ENCODE measurements at places on chromosomes 1 and 21.

DNA sequence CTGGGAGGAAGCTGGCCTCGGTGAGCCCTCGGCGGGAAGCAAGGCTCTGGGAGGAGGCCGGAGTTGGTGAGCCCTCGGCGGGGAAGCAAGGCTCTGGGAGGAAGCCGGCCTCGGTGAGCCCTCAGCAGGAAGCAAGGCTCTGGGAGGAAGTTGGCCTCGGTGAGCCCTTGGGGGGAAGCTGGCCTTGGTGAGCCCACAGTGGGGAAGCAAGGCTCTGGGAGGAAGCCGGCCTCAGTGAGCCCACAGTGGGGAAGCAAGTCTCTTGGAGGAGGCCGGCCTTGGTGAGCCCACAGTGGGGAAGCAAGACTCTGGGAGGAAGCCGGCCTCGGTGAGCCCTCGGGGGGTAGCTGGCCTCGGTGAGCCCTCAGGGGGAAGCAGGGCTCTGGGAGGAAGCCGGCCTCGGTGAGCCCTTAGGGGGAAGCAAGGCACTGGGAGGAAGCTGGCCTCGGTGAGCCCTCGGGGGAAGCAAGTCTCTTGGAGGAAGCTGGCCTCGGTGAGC, 36.0 kb downstream of the KRTAP10-1 start:
- no peak for DNase-seq

GRCh38 chr1:29519788-29520110, 283.4 kb downstream of the PTPRU start:
- DNase-seq, result no peak

- no peak for DNase-seq
These were observed 21.3 kb upstream of the KCNAB2 start for GRCh38 chr1:6024376-6024775.

- DNase-seq, result peak; percentile 48
These were observed 77.5 kb downstream of the FMN2 start for GRCh38 chr1:240169188-240169587.

DNA sequence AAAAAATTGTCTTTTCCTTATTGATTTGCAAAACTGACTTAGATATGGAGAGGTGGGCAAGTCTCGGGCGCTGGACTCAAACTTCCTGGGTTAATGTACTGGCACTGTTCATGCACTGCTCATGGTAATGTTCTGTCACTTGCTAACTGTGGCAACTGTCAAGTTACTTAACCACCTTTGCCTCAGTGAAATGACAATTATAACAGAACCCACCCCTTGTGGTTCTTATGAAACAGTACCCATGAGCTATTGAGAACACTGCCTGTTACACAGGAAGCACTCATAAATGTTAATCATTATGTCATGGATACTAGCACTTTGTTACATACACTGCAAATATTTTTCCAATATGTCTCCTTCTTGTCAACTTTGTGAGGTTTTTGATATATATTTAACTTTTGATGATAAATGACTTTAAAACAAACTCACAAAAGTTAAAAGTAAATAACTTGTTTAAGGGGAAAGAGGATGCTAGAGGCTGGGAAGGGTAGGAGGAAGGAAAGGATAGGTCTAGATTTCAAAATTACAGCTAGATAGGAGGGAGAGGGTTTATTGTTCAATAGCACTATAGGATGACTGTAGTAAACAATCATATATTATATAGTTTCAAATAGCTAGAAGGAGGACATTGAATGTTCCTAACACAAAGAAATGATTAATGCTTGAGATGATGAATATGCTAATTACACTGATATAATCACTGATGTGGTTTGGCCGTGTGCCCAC, 342.5 kb downstream of the ADGRL2 start:
- DNase-seq, result no peak

GRCh38 chr1:53379662-53380002, 51.8 kb upstream of the LRP8 start:
- DNase-seq, result no peak

DNA sequence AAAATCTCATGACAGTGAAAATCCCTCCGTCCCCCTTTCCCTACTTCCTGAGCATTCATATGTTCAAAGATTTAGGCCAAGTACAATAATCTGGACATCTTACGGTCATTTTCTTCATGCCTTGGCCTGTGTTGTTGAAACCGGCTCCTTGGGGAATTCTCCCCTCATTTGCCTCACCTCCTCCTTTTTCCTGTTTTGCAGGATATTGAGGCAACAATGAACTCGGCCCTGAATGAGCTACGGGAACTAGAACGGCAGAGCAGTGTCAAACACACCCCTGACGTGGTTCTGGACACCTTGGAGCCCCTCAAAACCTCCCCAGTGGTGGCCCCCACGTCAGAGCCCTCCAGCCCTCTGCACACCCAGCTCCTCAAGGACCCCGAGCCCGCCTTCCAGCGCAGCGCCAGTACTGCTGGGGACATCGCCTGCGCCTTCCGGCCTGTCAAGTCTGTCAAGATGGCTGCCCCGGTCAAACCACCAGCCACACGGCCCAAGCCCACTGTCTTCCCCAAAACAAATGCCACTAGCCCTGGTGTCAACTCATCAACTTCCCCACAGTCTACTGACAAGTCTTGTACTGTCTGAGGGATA, 9.3 kb upstream of the IKBKE start:
- DNase-seq, result no peak

DNA sequence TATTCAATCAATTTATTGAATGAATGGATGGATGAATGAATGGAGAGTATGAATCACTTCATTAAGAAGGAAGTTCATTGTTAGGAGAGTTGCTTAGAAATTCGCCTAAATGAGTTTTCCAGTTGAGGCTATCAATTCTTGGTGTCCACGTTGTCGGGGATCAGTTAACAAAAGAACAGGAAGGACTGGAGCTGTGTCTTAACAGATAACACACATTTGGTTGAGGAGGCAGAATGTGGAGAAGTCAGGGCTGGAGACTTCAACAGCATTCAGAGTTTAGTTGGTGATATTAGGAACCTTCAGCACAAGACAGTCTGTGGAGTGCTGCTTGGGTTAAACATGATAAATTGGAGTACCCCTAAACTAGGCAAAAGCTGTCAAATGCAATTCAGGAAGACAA, 33.7 kb downstream of the ZBTB18 start:
- DNase-seq, result no peak

DNA sequence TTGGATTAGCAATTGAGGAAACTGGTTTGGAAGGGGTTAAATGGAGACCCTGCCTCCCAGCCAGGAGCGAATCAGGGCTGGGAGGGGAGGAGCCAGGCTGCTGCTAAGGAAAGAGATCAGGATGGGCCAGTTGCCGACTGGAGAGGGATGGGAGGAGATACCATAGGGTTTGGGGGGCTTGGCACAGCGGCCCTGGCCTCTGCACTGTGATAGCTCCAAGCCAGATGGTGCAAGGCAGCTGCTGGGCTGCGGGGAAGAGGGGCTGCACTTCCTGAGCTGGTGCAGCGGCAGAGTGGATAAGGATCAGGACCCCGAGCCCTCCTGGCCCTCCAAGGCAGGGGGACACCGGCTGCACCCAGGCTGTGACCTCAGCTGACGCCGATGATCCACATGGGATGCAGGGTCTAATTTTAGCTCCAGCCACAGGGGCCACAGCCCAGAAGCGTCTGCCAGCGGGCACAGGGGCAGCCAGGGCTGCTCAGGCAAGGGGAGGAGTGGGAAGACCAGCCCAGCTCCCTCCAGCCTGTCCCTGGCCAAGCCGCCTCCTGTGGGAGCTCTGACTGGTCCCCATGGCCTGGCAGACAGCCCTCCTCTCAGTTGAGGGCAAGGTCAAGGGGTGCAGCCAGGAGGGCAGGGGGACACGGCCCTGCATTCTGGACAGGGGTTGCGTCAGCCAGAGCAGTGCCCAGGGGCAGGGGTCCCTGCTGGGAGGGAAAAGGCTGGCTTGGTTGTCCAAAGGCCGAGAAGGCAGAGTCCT, at the start of gene EXTL1:
Gene EXTL1, plus strand, starts transcription at position 129 of the 757 bp plus-strand sequence. CDS start 872 bp downstream, outside the sequence.
- peak; percentile 22 for DNase-seq

GRCh38 chr21:41752231-41752681, 14.6 kb downstream of the RIPK4 start:
- DNase-seq, result peak; percentile 7

GRCh38 chr21:34971656-34972055, 77.4 kb downstream of the RUNX1 start:
- DNase-seq, result no peak

- no peak for DNase-seq
These were observed 22.6 kb upstream of the COL9A2 start for GRCh38 chr1:40339420-40340323.

DNA sequence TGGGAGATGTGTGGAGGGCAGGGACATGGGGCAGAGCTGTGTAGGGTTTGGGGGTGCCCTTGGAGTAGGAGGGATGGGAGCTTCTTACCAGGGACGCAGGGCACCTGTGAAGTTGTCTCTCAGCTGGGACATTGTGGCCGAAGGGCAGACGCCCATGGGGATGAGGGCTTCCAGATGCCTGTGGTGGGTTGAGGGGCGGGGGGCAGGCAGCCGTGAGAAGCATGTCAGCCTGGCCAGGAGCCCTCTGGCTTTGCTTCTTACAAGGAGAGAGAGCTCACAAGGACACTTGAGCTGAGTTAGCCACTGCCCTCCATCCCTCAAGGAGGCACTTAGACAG, 8.5 kb downstream of the A3GALT2 start:
- no peak for DNase-seq

DNA sequence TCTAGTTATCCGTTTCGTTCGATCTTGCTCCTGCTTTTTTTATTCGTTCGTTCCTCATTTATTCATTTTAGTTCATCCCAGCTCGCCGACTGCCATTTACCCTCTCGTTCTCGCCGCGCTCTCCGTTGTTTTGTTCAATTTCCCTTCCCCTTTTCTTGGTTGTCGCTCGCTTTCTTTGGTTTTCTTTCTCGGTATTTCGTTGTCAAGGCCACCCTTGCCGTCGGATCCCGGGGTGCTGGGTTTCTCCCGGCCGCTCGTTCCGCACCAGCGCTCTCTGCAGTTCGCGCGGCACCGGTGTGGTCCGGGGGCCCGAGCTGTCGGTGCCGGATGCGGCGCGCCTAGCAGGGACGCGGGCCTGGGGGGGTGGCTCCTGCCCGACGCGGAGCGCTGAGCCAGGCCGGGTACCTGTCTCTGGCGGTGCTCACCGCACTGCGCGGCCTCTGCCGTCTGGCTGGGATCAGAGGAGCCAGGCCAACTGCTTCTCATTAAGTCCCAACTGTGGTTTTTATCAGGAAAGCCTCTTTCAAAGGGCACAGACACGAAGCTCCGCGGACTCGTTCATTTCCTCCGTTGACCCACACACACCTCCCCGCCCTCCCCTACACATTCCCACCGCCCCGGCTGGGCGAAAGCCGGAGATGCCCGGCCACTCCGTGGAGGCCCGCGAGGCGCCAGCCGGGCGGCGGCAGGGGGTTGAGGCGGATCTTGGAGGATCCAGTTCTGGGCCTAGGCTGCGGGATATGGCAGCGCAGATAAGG, 1.6 kb downstream of the ALX3 start:
- DNase-seq, result no peak

DNA sequence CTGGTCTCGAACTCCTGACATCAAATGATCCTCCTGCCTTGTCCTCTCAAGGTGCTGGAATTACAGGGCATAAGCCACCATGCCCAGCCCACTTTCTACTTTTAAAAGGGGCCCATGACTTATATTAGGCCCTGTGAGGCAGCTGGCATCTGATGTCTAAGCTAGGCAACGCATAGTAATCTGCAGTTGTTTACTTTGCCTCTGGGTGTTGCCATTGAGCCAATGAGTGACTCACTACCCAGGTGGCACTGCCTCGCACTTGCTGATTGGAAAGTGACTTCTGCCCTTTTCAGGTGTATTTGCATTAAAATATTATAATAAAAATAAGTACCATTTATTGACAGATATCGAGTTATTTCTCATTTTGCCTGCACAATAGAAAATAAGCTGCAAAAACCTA, 84.9 kb downstream of the KIF14 start:
- peak; percentile 69 for DNase-seq

DNA sequence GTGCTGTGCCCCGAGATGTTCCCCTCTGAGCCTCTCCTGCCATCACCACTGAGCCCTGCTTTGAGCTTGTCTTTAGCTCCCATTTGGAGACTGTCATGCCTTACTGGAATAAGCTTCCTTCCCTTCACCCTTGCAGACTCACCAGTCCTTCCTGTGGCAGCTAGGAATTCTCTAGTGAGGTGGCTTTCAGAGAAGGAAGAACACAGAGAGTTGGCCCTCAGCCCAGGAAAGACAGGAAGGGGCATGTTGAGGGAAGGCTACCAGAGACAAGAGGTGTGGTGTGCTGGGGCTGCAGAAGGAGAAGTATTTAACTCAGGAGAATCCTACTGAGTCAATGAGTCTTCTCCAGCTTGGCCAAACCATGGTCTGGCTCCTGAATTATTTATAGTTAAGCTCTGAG, 76.3 kb downstream of the UCK2 start:
- DNase-seq, result peak; percentile 39

GRCh38 chr1:3308053-3308452, 146.4 kb upstream of the ARHGEF16 start:
- DNase-seq, result no peak

DNA sequence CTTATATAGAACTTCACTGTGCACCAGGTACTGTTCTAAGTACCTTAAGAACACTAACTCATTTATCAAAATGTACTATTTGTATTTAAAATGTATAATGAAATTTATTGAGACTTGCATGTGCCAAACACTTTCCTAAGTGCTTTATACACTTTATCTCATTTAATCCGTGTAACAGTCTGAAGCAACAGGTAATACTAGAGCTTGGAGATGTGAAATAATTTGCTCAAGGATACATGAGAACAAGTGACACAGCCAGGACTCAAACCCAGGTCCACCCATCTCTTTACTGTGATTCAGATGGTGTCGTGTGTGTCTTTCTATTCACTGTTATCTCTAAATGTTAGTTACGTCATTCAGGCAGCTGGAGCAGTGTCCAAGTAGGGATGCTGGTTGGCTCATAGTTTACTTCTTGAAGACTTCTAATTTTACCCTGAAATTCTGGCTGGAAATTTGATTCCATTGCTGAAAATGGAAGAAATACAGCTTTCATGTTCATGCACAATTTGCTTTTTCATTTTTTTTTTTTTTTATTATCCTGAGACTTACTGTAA, 169.7 kb upstream of the UBE2U start:
- DNase-seq, result no peak

- DNase-seq, result no peak
These were observed 393.0 kb upstream of the PLXNA2 start for GRCh38 chr1:208637181-208637580.

DNA sequence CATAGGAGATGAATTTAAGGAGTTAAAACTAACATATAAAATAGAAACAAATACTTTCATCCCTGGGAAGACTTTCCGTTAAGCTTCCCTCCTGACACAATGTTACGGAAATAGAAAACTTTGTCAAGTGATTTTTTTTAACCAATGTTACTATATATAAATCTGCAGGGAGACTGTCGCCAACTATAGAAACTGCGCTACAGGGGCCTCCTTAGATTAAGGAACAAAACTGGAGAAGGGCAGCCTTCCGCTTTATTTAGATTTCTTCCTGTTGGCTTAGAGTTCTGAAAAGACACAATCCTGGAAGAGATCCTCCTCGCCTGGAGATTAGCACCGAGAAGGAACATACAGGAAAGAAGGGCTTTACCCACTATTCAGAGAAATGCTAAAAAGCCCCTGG, 1.5 kb downstream of the MGST3 start:
- DNase-seq, result no peak

DNA sequence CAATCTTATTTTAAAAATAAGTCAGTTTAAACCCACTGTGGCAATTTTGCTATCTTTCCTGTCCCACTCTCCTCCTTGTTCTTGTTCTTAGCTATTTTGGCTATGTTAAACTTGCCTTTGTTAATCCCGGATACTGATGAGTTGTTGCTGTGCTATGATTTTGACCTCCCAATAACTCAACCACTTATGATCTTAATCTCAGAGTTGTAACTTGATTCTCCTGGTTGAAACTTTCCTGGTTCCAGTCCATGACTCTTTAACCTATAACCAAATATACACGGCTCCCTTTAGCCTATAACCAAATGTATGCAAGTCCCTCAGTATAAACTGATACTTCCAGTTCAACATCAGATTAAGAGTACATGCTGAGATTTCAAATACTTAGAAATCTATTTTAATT, 15.6 kb upstream of the ACADM start:
- DNase-seq, result no peak

Measured in ACHN (cell line).